ENCODE measurements at places on chromosomes 5 and 9. TPM values are rescaled to one million over a fixed set of nuclear protein-coding genes. Genes with fewer than 3 reads are reported as not detected.

DNA sequence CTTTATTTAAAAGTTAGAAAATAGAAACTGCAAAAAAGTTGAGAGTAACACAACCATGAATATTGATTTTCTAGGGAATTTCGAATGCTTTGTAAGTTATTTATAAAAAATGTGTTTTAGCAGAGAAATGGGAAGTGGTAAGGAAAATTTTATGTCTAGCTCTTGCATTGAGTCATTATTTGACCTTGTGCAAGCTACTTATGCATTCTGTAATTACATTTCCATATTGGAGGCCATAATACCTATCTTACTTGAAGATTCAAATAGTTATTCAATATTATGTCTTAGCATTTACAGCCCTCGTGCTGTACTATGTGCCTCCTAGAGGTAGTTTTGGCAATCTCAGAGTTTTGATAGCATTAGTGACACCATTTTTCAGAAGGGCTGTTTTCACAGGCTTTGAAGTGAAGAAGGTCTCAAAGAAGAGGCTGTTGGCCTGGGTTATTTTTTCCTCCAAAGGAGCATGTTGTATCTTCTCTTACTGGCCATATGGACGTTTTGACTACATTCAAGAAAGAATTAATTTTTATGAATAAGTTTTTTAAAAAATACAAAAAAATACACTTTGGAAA, 7.4 kb upstream of the DAP start:
- no peak for DNase-seq

DNA sequence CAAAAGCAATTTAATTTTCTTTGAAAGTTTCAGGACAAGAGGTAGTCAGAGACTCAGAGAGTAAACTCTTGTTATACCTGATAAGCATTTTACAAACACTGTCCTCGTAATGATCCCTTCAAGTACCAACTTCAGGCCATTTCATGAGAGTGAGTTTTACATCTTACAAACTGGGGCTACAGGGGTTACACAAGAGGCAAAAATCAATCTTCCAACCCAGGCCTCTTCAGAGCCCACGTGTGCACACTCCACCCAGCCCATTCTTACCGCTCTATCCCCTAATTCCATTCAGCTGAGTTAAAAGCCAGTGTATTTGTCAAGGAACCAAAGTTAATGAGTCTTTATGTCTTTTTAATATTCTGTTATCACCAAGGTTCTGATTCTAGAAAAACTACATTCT, 46.5 kb downstream of the PSMB7 start:
- DNase-seq, result no peak

Gene CCNO
- polyA plus RNA-seq, result 3.4 TPM

- no peak for DNase-seq
These were observed 11.5 kb downstream of the SNX30 start for GRCh38 chr9:112761912-112762655.

GRCh38 chr5:135880278-135880677, 15.4 kb downstream of the IL9 start:
- no peak for DNase-seq

Gene GRM6
- polyA plus RNA-seq, result 0.54 TPM

Gene WDR38
- 0.24 TPM for polyA plus RNA-seq

DNA sequence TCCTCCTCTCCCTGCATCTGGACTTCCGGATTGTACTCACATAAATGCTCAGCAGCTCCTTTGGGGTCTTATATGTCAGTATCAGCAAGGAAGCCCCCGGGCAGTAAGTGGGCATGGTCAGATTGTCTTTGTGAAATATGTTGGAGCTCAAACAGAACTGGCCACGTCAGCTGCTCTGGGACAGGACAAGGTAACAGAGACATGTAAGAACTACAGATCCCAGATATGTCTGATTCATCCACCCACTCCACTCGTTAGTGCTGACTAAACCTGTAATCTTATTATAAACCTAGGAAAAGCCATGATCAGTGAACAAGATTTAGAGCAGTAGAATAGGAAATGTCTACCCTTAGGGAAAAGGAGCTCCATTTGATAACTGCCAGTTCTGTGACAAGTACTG, 561.8 kb downstream of the CETN3 start:
- no peak for DNase-seq

Gene MAMDC2
- 7.0 TPM for polyA plus RNA-seq

- DNase-seq, result no peak
These were observed 24.0 kb downstream of the TMOD1 start for GRCh38 chr9:97525451-97525850.

Gene IQGAP2
- 83.7 TPM for polyA plus RNA-seq

GRCh38 chr5:32261198-32261597, 51.5 kb downstream of the MTMR12 start:
- no peak for DNase-seq

DNA sequence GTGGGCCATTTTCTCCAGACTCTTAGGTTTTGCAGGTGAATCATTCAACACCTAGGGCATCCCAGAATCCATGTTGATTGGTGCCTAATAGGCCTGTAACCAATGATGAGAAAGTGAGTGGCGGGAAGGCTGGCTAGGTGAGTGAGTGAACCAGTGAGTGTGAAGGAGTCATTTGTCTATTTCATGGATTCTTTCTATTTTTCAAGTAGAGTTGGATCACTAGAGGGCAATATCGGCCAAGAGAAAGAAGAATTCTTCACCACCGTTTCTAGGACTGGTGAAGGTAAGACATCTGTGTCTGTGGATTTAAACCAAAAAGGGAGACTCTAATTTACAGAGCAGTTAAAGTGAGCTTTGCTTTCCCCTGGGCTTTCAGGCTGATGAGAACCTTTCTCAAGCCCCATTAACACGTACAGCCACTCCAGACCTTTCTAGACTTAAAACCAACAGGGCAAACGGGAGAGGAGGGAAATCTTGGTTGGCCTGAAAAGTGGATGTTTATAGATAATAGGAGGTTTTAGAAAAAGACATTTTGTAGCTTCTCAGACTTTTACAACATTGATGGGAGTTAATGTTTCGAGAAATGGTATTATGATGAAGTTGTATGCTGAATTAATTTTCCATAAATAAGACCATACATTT, 114.3 kb upstream of the IL12B start:
- no peak for DNase-seq

Gene PITX1
- polyA plus RNA-seq, result not detected

DNA sequence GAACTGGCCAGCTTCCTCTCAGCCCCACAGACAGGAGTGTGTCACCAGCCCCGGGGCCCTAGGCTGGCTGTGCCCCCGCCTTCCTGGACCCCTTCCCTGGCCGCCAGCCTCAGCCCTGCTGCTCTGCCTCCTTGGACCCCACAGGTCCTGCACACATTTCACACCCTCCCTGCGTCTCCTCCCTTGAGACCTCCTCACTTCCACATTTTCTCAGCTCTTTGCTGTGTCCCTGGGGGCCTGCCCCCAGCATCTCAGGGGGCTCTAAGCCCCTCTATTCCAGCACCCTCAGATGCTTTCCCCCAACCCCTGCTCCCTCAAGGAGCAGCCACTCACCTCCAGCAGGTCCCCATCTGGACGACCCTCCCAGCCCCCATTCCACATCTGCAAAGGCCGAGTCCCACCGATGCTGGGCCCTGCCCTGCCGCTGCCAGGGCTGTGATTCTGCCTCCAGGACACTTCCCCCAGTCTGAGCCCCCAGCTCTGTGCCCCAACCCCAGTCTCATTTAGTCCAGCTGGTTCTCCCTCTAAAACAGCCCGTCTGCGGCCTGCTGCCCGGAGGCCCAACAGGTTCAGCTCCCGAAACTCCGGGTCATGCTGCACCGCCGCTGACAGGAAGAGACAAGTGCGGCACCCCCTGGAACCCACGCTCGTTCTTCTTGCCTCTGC, 4.2 kb downstream of the SLC34A3 start:
- no peak for DNase-seq

DNA sequence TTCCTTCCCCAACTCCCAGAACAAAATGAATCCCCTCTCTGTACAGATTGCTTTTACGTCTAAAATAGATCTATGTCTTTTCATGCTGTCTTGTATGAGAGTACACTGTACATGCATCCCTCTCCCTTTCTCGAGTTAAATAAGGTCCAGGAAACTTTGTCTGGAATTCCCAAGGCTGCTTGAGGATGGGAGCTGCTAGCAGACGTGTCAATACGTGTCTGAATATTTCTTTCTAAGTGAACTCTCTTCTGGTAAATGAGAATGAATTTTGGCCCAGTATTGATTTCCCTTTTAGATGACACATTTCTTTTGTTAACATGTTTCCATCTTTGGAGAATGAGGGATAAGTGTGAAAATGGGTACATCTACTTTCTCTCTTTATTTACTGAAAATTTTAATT, 59.6 kb upstream of the GAS1 start:
- DNase-seq, result no peak

Gene QSOX2
- 18.8 TPM for polyA plus RNA-seq

DNA sequence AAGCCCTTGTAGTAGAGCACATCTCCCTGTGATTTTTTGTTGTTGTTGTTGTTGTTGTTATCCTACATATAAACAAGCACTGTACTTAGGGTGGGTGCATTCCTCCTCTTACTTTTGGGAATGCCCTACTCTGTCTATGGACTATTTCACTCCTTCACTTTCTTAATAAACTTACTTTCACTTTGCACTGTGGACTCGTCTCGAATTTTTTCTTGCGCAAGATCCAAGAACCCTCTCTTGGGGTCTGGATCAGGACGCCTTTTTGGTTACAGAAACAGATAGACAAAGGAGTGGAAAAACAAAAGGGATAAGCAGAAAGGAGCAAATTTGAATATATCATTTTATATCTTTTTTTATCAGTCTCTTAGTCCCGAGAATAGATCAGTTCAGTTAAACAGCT, 14.4 kb upstream of the PAIP1 start:
- no peak for DNase-seq

GRCh38 chr5:12675959-12676358, 771.7 kb upstream of the CTNND2 start:
- DNase-seq, result no peak

GRCh38 chr5:85452322-85453025, 1067.8 kb upstream of the EDIL3 start:
- no peak for DNase-seq

DNA sequence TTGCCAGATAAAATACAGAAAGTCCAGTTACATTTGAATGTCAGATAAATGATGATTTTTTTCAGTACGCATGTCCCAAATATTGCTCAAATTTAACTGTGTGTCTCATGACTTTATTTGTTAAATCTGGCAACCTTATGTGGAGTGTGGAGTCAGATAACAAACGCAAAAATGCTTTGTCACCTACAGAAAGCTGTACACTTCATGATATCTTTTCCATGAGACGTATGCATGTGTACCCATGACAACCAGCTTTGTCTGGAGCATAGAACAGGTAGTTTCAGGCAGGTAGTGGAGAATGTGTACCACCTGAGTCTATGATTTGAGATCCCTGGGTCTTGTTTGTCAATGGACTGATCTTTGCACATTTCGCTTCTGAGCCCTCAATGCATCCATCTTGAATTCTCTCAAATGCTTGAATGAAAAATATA, 105.5 kb upstream of the CPEB4 start:
- no peak for DNase-seq

GRCh38 chr9:33209394-33209793, 30.6 kb upstream of the SPINK4 start:
- DNase-seq, result no peak

DNA sequence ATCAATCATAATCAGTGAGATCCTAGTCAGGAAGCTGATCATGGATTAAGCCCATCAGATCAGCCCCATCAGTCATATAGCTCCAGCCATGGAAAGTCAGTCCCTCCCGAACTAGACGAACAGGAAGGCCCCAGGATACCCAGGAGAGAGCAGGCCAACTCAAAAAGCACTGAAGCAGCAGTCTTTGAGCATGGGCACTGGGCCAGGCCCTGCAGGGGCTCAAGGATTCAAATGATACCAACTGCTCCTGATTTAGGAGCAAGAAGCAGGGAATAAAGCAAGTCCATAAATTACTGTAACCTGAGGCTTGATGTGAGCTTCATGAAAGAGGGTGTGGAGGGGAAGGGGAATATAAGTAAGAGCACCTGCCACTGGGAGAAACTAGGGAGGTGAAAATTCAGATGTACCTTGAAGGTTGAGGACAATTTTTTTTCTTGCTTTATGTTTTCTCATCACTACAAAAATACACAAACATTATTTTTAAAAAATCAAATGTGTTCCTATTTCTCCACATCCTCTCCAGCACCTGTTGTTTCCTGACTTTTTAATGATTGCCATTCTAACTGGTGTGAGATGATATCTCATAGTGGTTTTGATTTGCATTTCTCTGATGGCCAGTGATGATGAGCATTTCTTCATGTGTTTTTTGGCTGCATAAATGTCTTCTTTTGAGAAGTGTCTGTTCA, 115.2 kb downstream of the SIL1 start:
- no peak for DNase-seq

DNA sequence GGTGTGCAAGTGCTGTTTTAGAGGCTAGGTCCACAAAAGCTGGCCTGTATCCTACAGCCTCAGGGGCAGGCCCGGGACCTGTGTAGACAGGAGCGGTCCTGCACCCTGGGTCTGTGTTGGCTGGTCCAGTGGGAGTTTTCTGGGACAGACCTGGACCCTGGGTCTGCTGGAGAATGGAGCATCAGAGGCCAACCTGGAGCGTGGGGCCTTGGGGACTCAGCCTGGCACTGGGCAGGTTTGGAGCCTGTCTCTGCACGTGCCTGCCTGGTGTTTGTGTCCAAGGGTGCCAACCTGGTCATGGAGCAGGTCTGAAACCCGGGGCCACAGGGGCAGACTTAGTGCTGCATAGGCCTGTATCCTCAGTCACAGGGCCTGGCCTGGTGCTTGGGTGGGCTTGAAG, 45.8 kb downstream of the SRFBP1 start:
- DNase-seq, result no peak

Gene PCSK1
- 0.18 TPM for polyA plus RNA-seq

DNA sequence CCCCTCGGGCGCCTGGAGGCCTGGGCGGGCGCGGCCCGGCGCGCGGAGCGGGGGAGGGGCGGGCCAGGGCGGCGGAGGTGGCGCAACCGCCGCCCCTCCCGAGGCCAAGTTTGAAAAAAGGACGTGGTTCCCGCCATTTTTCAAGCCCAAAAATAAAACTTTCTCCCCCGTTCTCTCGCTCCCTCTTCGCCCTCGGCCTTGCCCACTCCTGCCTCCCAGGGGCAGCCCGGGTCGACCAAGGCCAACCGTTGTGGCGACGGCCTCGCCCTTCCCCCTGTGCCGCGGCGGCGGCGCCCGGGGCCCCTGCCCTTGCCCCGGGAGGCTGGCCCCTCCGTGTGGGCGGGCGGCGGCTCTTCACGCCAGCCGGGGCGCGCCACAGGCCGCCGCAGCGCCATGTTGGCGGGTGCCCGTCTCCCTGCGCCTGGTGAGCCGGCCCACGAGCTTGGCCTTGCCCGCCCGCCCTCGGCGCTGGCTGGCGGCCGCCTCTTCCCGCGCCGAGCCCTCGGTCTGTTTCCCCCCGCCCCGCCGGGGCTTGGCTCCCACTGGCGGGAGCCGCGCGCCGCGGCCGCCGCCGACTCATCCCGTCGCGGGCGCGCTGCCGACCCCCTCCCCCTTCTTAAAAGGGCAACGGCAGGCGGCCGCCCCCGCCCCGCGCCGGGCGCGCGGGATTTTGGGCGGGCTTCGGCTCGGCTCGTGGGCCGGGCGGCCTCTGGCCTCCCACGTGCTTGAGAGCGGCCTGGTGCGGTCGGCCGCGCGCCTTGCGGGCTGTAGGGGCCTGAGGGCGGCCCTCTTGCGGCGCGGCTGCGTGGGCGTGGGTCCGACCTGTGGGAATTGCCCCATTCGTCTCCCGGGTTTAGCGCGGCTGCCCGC, 1.3 kb downstream of the ANP32B start:
- peak; percentile 52 for DNase-seq

GRCh38 chr5:155514105-155514563, 500.6 kb downstream of the KIF4B start:
- DNase-seq, result no peak

Gene AGXT2
- 51.6 TPM for polyA plus RNA-seq

Gene KIF24
- polyA plus RNA-seq, result 6.5 TPM

Gene KCNMB1
- polyA plus RNA-seq, result 1.1 TPM

- DNase-seq, result no peak
These were observed 172.4 kb downstream of the DENND1A start for GRCh38 chr9:123757547-123757946.

GRCh38 chr9:127720031-127720864, 4.4 kb downstream of the TTC16 start:
- DNase-seq, result no peak

Data from right renal cortex interstitium (tissue), 3 donors.